ENCODE measurements at places on chromosomes 1 and 21. TPM values are rescaled to one million over a fixed set of nuclear protein-coding genes. Genes with fewer than 3 reads are reported as not detected.

SNIP1 gene
- 58.5 TPM for total RNA-seq

HSPB7 gene
- total RNA-seq: not detected

CA14 gene
- total RNA-seq: not detected

NPHS2 gene
- total RNA-seq: not detected

KRTAP21-2 gene
- total RNA-seq: not detected

- no peak for DNase-seq
Observed at GRCh38 chr1:108009603-108010195, 44.7 kb upstream of the VAV3 start.

DNA sequence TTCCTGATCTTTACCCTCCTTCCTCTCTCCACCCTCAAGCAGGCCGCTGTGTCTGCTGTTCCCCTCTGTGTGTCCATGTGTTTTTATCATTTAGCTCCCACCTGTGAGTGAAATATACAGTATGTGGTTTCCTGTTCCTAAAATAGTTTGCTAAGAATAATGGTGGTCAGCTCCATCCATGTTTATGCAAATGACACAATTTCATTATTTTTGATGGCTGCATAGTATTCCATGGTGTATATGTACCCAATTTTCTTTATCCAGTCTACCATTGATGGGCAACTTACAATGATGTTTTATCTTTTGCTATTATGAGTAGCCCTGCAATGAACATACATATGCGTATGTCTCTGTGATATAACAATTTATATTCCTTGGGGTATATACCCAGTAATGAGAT is 133.4 kb upstream of the RGS18 start:
- DNase-seq: no peak

DNA sequence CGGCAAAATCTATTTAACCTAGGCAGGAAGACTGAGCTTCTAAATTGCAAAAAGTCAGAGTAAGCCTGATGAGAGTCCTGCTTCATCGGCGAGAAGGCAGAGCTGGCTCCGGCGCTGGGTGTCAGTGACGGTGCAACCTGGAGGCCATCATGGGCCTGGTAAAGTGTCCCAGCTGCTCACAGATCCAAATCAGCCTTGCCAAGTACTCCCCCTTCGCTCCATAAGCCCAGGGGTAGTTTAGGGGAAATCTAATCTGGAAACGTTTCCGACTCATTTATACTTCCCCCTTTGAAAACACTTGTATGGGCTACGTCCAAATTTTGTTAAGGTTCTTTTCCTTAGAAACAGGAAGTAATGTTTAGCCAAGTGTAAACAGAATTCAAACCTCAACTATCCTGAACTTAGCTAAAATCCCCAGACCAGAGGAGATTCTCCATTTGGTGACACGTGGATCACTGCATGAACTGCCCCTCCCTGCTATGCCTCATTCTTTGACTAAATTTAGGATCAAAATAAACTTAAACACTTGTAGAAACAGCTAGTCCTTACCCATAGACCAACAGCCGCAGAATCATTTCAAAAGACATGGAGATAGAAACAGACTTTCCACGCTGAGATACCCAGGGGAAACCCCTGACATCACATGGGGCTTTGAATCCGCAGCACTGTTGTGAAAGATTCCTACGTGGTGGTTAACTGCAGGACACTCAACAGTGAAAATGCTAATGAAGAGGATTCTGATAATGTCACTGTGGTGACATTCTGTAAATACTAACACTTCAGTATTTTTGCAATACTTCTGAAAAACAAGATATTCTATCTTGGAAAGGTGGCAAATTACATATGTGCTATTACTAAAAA is 172.7 kb downstream of the TGFBR3 start:
- DNase-seq: no peak

DNA sequence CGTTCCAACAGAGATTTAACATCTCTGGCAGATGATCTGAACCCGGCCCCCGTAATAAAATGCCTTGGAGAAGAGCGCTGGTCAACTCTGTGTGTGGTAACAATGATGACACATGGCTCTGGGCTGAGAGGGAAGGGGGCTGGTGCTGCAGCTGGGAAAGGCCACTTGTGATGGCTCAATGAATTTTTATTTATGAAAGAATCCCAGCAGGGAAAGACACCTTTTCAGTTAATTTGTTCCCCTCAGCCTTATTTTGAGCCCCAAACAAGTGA is 59.4 kb downstream of the SYT6 start:
- no peak for DNase-seq

GRCh38 chr1:85028151-85028550 is 20.1 kb downstream of the MCOLN3 start:
- DNase-seq: no peak

- no peak for DNase-seq
Observed at GRCh38 chr1:23748016-23748415, 4.7 kb downstream of the ELOA start.
